Right cardiac atrium (tissue), 5 donors: ENCODE measurements at places on chromosomes 5 and 9.

GRCh38 chr5:142807372-142807911 is 37.3 kb downstream of the ARHGAP26 start:
- peak; percentile 75 for DNase-seq

- DNase-seq = no peak
Measured at GRCh38 chr5:26482076-26482809, 556.1 kb downstream of the CDH9 start.

GRCh38 chr9:108568093-108568492 is 287.7 kb downstream of the ACTL7B start:
- no peak for DNase-seq

- no peak for DNase-seq
Measured at GRCh38 chr9:24451346-24451745, 94.4 kb downstream of the IZUMO3 start.

GRCh38 chr9:132183134-132183533 is 21.3 kb downstream of the NTNG2 start:
- peak; percentile 38 for DNase-seq

DNA sequence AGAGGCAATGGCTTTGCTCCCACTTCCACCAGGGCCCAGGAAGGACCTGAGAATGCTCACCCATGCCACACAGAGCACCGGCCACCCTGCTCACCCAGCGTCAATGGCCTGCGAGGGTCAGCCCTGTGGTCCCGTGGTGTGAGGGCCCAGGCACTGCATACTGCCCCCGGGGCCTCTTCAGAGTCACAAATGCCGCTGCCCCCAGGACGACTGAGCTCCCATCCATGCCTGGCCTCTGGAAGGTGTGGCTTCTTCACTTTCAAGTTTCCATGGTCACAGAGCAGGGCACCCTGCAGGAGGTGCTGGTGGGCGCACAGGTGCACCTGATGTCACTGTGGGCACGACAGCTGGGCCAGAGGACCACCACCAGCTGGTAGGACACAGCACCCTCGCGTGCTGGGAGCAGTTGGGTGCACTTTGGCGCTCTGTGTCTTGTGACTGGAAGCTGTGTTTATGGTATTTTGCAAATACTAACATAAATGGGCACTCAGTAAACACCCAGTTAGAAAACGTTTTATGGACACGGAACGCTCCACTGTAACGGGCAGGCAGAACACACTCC is 12.5 kb upstream of the ZDHHC11 start:
- peak; percentile 33 for DNase-seq

GRCh38 chr5:141793403-141793802 is 84.8 kb downstream of the PCDH1 start:
- DNase-seq = no peak

- no peak for DNase-seq
Measured at GRCh38 chr5:101288633-101289032, 385.6 kb upstream of the ST8SIA4 start.

GRCh38 chr5:79107020-79107796 is 4.4 kb upstream of the BHMT start:
- no peak for DNase-seq

GRCh38 chr5:160486573-160486972 is 64.9 kb downstream of the PTTG1 start:
- no peak for DNase-seq

DNA sequence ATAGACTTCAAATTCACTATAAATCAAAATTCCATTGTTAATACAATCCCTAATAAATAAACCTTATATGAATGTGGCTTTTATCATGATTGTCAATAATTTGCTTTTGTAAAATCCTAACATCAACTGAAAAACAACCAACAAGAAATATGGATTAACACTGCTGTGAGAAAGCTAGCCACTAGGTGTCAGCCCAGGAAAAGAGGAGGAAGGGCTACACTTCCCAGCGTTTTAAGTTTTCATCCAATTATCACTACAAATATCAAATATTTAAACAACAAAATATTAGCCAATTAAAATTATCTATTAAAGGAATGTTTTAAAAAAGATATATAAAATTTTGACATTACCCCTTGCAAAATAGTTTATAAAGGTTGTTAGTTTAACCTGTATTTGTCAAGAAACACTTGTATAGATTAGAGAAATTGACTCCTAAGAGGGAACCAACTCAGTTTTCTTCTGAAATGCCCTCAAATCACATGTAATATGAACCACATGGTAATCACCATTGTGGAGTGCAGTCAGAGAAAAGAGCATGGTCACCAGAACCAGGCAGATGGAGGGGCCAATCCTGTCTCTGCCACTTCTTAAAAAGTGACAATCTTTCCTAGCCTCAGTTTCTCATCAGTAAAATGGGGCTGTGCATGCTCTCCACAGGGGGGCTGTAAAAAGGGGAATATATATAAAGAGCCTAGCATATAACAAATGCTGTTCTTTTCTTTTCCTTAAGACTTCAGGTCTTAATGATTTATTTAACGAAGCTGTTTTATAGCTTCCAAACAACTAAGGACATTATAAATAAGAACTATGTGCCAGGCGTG is 188.2 kb downstream of the CRB2 start:
- no peak for DNase-seq

DNA sequence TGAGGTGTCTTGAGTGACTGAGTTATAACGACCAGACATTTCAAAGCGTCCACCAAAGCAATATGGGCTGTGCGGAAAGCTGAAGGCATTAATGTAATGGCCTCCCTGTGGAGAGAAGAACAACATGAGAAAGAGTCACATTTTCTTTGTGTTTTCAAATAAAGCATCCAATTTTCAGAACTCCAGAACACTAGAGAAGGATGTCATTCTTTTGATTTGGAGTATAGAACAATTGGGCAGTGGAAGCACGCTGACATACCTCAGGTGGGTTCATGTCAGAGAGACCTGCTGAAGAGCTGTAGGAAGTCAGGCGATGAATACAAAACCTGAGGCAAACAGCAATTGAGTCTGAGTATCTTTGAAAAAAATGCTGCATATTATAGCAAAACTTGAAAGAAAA is 556.5 kb downstream of the GABRG2 start:
- no peak for DNase-seq

DNA sequence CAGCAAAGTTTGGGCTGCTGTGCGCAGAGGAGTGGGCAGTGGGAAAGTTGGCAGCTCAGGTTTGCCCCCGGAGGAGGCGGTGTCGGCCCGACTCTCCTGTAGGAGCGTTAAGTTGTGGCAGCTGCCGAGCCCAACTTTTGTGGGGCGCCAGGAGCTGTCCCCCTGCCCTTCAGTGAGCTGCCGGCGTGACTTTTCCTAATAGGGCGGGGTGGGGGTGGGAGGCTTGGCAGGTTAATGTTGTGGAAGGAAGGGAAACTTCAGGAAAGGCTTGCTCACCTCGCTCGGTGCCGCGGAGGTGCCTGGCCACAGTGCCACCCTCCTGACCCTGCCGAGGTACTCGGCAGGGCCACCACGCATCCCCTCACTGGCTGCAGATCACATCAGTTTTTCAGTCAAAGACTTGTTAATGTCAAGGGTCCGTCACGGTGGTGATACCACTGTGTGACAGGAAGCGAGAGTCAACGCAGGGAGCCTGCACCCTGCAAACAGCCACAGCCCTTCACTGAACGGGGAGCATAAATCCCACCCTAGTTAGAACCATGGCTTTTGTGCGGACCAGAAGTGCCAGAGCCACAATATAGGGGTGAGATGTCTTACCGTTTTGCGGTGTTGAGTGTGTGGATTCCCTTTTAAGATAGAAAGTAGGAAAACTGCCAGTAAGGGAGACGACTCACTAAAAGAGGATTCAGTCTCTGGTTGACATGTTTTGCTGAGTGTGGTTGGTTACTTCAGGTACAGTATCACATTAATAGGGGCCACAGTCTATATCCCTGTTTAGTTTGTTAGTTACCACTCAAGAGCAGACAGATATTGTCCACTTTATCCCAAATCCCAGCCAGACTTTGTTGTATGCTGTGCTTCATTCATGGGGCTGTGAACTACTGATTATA is 796 bp downstream of the LNPEP start:
- DNase-seq = peak; percentile 69

- DNase-seq = no peak
Measured at GRCh38 chr5:179146277-179146676, 86.1 kb downstream of the ZNF354C start.

- DNase-seq = no peak
Measured at GRCh38 chr9:74742792-74743730, 144.7 kb downstream of the TRPM6 start.

DNA sequence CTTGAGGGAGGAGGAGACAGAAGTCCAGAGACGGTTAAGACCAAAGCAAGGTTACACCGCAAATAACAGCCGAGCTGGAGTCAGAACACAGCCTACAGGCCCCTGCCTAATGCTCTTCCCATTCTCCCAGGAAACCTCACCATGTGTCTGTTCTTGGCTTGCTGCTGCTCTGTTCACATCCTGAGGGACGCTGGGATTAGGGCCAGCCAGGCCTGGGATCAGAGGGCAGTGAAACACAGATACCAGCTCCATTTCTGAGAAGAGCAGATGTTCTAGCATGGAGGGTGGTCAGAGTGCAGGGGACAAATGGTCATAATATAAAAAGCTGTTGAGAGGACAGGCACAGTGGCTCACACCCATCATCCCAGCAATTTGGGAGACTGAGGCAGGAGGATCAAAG is 124.8 kb upstream of the LARP1 start:
- DNase-seq = peak; percentile 39

GRCh38 chr5:145979270-145980223 is 43.2 kb downstream of the SH3RF2 start:
- DNase-seq = no peak

GRCh38 chr5:59001154-59001553 is 418.3 kb downstream of the RAB3C start:
- DNase-seq = no peak

- DNase-seq = no peak
Measured at GRCh38 chr5:157292599-157292998, 26.7 kb downstream of the CYFIP2 start.

DNA sequence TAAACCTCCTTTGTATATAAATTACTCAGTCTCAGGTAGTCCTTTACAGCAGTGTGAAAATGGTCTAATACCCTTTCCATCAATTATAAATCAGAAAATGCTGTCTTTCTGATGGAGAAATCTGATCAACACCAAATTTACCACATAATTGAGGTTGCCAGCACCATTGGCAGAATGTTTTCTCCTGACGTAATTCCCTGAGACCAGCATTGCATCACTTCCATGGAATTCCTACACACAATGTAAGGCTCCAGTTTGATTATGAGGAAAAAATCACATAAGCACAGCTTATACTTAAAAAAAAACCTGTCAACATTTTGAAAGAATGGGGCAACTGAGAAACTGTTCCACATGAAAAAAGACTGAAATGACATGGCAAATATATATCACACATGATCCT is 618.7 kb upstream of the CDH6 start:
- DNase-seq = no peak

- DNase-seq = no peak
Measured at GRCh38 chr9:93212409-93212808, 28.5 kb downstream of the WNK2 start.

DNA sequence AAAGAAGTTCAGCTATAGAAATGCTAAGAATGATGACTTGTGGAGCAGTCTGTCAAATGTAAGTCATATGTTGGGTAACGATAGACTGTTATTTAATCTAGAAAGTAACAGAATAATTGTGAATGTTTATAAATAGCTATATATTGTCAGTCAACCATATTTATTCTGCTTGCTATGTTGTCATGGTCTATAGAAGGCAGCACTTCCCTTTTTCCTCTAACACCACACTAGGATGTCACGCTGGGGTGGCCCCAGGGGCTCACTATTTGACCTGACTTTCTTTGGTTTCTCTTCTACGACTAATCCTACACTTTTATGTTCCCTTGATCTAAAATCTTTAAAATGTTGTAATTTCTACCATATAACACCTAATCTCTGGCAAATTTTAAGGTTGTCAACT is 20.5 kb downstream of the ERAP2 start:
- DNase-seq = no peak

DNA sequence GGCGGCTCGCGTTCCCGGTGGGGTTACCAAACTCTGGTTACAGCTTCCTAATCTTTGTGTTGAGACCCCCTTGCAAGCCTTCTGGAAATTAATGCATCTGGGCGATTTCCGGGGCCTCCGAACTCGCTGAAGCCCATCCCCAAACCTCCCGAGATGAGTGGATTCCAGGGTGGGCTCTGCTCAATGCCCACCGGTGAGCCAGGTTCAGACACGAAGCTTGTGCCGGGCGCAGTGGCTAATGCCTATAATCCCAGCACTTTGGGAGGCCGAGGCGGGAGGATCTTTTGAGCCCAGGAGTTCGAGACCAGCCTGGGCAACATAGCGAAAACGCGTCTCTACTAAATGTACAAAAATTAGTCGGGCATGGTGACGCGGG is 356 bp upstream of the HACD4 start:
- DNase-seq = peak; percentile 46

DNA sequence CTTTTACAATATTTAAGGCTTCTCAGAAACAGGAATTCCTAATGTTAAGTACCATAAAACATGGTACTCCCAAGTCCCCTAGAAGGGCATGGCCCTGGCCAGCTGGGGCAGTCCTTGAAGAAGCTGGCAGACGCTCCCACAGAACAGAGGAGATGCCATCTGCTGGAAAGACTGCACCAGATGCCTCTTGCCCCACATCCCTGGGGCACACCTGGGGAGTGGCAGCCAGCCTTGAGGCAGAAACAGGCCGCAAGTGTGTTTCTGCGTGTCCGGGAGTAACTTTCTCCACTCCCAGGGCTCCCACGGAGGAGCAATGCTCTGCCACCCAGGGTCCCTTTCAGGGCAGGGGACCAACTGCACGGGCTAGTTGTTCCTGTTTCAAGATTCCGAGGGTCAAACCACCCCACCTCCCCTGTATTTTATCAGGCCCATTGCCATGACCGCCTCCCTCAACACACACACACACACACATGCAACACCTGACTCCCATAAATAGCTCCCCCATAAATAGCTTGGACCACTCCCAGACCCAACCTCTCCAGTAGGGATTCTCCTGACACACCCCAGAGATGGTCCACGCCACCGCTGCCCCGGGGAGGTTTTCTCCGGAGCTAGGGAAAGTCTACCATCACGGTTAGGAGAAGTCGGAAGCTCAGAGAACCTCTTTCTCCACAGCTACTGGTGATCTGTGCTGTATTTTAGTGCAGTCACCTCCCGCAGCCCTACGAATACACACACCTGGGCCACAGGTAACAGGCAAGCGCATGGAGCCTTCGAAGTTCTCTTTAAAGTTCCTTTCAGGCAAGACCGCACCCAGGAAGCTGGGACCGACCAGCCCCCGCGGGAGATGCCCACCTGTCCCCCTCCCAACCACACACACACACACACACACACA is 1.5 kb downstream of the SPOCK1 start:
- peak; percentile 44 for DNase-seq

DNA sequence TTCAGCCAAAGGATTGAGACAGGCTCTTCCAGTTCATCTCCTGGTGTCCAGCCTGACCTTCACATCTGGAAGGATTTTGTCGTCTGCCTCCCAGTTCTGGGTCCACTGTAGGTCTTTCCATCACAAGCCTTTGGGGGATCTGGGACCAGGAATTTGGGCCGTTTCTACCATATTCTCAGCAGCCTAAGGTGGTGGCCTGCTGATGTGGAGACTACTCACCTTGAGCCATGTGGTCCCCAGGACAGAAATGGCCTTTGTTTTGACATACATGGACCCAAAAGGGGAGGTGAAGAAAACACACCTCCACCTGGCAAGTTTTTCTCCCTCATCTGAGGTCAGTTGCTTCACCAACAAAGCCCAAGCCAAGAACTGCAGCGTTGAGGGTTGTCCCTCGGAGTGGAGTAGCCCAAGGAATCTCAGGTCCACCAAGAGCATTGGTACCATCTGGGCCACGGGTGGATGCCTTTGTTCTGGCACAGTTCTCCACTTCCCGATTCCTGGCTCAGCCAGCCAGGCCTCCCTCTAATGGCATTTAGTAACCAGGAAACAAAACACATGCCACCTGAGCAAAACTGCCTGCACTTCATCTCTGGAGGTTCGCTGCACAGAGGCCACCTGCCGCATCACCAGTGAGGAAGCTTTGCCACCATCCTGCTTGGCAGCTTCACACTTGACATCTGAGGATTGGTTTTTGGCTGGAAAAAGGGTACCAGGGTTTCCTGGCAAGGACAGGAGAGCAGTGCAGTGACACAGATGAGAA is 24.7 kb downstream of the AMBP start:
- no peak for DNase-seq
